Lung (tissue), 17 donors: ENCODE measurements at places on chromosomes 6 and 20.

GRCh38 chr20:23225407-23226060 lies 125.1 kb upstream of the NXT1 start:
- no peak for DNase-seq

GRCh38 chr20:11919581-11919980 lies 1.9 kb downstream of the BTBD3 start:
- DNase-seq = no peak

- DNase-seq = no peak
Observed at GRCh38 chr6:36381502-36382389, 5.7 kb downstream of the ETV7 start.

DNA sequence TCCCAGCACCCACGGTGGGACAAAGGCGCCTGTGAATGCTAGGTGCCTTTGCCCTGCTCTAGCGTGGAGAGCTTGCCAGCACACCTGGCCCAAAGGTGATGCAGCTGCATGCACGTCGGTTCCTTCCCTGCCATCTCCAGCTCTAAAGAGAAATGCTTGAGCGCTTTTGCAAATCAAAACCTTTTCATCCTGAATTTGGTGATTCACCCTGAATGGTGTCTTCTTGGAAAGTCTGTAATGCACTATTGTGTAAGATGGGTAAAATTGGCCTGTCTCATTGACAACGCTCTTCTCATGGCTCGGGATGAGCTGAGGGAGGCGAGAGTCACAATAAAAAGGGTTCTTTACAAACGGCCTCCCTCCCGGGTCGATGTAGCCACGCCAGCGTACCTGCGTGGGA lies 103.1 kb upstream of the ID4 start:
- DNase-seq = no peak

DNA sequence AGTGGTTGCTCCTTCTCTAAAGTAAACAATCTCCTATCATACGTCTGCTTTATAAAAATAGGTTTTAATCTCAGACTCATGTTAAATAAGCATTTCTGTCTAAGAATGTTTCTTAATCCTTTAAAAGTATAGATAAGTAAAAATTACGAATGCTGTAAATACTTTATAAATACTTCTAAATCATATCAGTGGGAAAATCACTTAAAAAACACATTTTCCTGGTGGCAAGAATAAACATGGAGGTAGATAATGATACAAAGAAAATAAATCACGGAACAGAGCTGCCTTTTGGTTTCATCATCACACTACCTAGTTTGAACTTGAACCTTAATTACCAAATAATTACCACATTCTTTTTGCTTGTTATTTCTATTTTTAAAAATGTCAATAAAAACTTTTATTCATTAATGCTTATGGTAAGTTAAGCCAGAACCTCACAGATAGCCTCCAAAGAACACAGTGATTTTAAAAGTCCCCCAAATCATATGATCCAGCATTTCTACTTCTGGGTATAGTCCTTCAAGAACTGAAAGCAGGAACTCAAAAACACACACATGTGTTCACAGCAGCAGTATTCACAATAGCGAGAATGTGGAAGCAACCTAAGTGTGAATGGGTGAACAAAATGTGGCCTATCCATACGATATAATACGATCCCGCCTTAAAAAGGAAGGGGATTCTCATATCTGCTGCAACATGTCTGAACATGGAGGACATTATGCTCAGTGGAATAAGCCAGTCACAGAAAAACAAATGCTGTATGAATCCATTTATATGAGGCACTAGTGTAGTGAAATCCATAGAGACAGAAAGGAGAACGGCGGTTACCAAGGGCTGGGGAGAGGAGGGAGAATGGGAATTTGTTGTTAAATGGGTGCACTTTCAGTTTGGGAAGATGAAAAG lies 72.4 kb downstream of the SLC22A23 start:
- no peak for DNase-seq
